Naive B cell (primary cell): ENCODE measurements at places on chromosomes 7 and 10. TPM values are rescaled to one million over a fixed set of nuclear protein-coding genes. Genes with fewer than 3 reads are reported as not detected.
A peak's percentile ranks its signal among the peaks of the same experiment; 100 is the strongest.

GRCh38 chr10:14062528-14063260 lies 268.0 kb downstream of the FRMD4A start:
- DNase-seq = no peak

- DNase-seq = no peak
Measured at GRCh38 chr10:69736886-69737641, 64.6 kb upstream of the COL13A1 start.

- peak; percentile 9 for DNase-seq
Measured at GRCh38 chr7:115183431-115184057, 261.6 kb downstream of the MDFIC start.

PIP gene
- not detected for polyA plus RNA-seq
